ENCODE measurements at places on chromosomes 4 and X.
A peak's percentile ranks its signal among the peaks of the same experiment; 100 is the strongest.

GRCh38 chrX:40439625-40440532 lies 140.9 kb upstream of the ATP6AP2 start:
- no peak for DNase-seq

DNA sequence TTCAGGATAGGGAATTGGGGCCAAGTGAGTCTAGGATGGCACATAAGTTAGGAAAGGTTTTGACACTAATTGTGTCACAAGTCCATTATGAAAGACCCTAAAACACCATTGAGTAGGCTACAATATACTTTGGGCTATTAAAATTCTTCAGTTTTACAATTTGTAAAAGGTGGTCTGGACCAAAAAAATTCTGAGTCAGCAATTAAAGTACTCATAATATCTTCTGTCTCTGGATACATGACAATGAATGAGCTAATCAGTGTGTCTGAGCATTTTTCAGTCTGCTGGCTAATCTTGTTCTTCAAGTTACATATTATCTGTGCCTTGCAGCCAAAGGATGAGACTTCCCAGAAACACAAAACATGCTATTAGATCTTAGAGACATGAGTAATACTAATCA lies 14.3 kb downstream of the ARMCX1 start:
- DNase-seq, result no peak

- peak; percentile 36 for DNase-seq
Observed at GRCh38 chr4:89305712-89306437, 1.7 kb downstream of the GPRIN3 start.

- DNase-seq, result no peak
Observed at GRCh38 chr4:795726-796119, 30.2 kb downstream of the CPLX1 start.

DNA sequence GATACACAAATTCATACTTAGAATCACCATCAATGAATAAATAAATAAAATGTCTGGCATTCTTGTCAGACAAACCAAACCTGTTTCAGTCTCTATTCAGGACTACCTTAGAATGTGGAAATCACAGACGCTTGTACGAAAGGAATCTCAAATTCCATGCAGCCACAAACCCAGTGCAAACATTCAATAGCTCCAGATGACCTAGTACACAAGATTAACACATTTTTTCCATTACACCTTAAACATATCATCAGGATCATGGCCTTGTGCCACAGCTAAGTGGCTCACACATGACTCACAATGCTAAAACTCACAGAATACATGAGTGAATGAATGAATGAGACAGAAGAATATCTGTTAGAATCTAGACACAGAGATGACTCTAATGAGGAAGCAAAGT lies 134.2 kb downstream of the PWWP3B start:
- DNase-seq, result no peak

GRCh38 chrX:10423716-10424115 lies 196.7 kb downstream of the MID1 start:
- no peak for DNase-seq

- no peak for DNase-seq
Observed at GRCh38 chr4:78551420-78552351, at the start of gene ANXA3. Gene ANXA3, plus strand, starts transcription at chr4:78551770. Its CDS starts 2,704 bp downstream, at chr4:78554474.

DNA sequence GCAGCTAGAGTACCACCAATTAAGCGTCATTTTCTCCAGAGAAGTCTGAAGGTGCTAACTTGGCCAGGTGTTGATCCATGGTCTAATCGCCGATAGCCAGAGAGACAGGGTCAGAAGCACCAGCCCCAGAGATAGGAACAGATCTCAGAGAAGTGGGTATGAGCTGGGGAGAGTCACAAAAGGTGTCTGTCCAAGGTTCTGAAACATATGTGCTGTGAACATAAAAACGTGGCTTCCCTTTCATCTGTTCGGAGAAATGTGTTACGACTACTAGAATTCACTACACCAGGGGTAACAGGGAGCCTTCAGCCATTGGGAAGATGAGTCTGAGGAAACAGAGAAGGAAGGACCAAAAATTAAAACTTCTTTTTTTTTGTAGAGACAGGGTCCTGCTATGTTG lies 91.3 kb downstream of the FBXL5 start:
- no peak for DNase-seq

- DNase-seq, result no peak
Observed at GRCh38 chr4:153426207-153426885, 39.8 kb upstream of the TMEM131L start.

- no peak for DNase-seq
Observed at GRCh38 chr4:168028970-168029597, 63.3 kb upstream of the ANXA10 start.

DNA sequence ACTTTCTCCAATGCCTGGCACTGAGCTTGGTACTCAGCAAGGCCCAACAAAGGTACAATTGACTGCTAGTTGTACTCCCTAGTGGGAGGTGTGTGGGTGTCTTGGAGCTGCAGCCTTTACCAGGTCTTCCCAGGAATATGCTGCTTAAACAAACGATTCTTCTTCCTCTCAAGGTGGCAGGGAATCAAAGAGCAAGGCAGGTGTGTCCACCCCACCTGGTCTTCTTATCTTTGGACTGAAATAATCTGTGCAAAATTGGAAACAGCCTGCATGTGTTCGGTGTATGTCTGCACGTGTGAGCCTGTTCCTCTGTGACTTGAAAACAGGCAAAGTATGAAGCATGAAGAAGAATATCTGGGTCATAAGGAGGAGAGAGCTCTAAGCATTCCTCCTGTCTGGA lies 235.3 kb downstream of the PTTG2 start:
- no peak for DNase-seq

- DNase-seq, result no peak
Observed at GRCh38 chr4:135277980-135278315, 1076.4 kb upstream of the PABPC4L start.

GRCh38 chr4:38180456-38180855 lies 220.3 kb downstream of the PTTG2 start:
- no peak for DNase-seq

DNA sequence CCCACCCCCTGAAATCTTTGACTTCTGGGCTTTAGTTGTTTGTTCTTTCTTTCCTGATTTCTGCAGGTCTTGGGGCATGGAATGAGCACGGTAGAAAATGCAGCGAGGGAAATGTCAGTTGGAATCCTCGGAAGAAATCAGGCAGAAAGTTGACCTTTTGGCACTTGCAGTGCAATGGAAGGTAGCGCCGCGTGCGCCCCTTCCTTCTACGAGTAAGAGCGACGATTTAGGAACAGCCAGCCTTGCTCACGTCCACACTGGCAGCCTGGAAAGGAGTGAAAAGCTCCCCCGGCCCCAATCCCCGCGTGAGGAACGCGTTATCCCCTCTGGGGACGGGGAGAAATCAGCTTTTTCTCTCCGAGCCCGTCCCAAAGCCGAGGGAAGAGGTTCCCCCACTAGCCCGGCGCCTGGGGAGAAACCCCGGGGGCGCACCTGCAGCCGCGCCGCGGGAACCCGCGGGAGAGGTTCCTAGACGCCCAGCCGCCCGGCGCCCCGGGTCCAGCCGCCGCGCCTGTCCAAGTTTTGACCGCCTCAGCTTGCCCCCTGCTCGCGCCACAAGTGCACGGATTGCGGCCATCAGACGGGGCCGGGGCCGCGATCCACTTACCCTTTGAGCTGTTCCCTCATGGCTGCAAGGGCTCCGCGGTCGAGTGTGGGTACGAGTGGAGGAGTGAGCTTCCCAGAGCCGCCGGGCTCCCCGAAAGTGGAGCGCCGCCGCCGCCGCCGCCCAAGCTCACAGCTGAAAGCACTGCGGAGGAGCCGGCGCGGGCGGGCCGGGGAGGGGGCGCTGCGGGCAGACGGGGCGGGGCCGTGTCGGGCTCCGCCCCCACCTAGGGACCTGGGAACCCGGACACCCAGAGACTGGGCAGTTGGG lies 194.6 kb upstream of the FTHL17 start:
- DNase-seq, result no peak

- DNase-seq, result no peak
Observed at GRCh38 chrX:10577853-10578252, 42.5 kb downstream of the MID1 start.

DNA sequence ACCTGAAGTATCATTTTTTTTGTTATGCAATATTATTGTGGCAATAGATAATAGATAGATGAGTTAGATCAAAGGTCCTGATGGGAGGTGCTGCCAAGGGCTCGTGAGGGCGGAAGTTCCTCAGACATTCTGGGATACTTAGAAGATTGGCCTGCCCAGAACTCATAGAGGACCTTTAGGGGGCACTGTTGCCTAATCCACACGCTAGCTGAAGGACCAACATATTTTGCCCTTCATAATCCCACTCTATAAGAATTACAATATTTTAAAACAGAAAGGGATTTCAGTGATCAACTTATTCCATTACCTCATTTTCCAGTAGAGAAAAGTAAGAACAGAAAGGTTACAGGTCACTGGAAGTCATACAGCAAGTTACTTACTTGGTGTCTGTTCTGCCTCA lies 22.9 kb upstream of the COX7B2 start:
- DNase-seq, result peak; percentile 20

- DNase-seq, result no peak
Observed at GRCh38 chrX:18468599-18468998, 43.2 kb downstream of the CDKL5 start.

GRCh38 chrX:112668476-112669409 lies 11.0 kb downstream of the LHFPL1 start:
- DNase-seq, result no peak

GRCh38 chr4:150859453-150859852 lies 155.6 kb downstream of the LRBA start:
- DNase-seq, result no peak

- no peak for DNase-seq
Observed at GRCh38 chr4:123304151-123304964, 92.2 kb upstream of the SPRY1 start.

All from AML-193 (cell line).